ENCODE measurements at places on chromosomes 4 and X.

- no peak for DNase-seq
Observed at GRCh38 chrX:16629909-16630308, 20.0 kb upstream of the S100G start.

GRCh38 chr4:57639561-57640382, 529.6 kb upstream of the IGFBP7 start:
- DNase-seq, result no peak

DNA sequence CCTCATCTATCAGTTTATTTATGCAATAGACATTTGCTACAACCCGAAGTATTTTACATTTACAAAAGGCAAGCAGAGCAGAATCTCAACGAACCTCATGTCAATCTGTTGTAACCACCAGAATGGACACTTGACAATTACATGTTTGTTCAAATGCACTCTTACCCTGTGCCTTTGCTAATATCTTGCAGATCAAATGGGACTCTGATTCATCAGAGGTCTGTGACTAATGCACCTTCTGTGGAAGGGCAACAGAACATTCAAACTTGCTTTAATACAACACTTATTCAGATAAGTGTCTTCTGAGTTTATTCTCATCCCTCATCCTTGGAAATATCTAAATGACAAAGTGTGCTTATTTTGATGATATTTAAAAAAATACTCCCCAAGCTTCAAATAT, 644.7 kb upstream of the PCDH10 start:
- DNase-seq, result no peak

- no peak for DNase-seq
Observed at GRCh38 chr4:71709961-71710360, 73.9 kb downstream of the GC start.

- peak; percentile 72 for DNase-seq
Observed at GRCh38 chrX:154378059-154378798, 866 bp upstream of the EMD start.
